ENCODE measurements at places on chromosomes 1 and 21.

GRCh38 chr1:89167590-89168230, 8.1 kb downstream of the GBP7 start:
- DNase-seq = no peak

DNA sequence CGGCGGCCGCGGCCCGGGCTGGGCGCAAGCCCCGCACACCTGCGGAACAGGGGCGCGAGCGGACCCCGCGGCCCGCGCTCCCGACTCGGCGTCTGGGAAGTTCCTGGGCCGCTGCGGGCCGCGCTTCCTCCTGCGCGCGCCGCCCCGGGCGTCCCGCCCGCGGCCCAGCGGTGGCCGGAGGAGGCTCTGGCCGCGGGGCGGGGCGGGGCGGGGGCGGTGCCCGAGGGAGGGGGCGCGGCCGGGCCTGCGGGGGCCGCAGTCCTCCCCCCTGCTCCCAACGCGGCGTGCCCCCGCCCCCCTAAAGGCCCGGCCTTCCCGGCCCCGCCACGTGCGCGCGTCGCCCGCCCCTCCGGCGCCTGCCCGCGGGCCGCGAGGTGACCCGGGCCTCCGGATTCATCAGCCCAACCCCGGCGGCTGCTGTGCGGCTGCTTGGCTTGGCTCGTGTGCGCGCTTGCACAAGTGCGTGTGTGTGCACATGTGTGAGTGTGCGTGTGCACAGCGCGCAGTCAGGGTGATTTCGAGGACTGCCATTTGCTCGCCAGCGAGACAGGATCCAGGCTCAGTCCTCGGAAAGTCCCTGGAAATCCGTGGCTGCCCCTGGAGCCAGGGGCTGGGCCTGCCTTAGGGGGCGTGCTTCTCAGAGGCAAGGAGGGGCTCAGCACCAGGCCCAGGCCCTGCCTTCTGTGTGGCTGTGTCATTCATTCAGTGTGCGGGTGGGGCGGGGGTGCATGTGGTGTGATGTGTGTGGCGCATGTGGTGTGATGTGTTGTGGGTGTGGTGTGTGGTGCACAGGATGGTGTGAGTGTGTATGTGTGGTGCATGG, at the start of gene C2CD2:
Gene C2CD2, minus strand, starts transcription at position 188 of the 823 bp plus-strand sequence. CDS start 370 bp downstream, outside the sequence.
- DNase-seq = no peak

GRCh38 chr1:156423422-156424352, 54.7 kb downstream of the RHBG start:
- DNase-seq = no peak

GRCh38 chr1:78536427-78536826, 45.7 kb downstream of the PTGFR start:
- peak; percentile 59 for DNase-seq

DNA sequence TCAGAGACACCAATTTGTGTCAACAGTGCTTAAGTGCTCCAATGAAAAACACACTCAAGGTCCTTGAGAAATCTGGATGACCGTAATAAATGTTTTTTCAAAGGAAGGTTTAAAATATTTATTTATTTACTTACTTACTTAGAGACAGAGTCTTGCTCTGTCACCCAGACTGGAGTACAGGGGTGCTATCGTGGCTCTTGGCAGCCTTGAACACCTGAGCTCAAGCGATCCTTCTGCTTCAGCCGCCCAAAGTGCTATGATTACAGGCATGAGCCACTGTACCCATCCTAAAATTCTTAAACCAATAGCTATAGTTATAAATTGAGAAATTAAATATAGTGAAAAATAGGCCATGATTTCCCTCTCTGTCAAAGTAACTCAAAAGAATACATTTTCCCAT, 17.3 kb upstream of the ERICH3 start:
- no peak for DNase-seq
